ENCODE measurements at places on chromosomes 2 and 18.

DNA sequence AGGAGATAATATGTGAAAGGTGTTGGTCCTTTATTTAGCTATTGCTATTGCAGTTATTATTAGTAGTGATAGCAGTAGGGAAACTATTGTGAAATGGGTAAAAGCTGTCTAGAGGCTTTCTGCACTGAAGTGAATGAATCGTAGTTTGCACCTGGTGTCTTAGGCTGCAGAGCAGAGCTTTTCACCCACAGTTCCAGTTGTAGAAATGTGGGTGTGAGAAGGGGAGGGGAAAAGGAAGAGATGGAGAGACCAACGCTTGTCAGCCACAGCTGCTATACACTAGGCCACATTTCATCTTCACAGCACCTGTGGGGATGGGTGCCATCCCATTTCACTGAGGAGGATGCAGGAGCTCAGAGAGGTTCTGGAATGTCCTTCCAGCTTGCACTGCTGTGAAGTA, 50.0 kb downstream of the TRPM8 start:
- DNase-seq, result no peak

DNA sequence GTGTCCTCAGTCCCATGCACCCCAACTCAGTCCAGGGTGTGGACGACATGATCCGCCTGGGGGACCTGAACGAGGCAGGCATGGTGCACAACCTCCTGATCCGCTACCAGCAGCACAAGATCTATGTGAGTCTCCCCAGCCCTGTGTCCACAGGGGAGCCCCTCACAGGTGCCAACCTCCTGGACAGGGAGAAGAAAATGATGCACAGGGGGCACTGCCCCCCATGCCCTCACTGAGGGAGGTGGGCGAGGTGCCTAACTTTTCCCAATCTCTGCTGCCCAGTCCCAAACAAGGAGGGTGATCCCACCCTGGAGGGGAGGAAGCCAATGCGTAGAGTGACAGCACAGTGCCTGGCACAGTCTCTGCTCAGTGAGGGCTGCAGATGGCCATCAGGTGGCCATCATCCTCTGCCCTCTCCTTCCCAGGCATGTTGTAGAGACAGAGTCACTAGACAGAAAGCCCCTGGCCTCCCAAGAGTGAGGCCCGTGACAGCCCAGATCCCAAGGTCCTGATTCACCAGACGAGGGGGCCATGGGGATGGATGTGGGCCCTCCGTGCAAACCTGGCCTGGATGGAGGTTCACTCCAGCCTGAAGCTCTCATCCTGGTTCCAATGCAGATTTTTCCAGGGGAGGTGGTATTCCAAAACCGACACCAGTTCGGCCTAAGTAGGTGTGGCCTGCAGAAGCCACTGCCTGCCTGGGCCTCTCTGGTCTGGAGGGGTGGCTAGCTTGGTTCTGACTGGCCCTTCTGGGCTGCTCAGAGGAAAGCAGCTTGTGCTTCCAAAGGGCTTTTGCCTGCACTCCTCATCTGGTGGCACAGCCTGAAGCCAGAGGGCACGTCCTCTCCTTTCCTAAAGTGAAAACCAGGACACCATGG, 30.0 kb downstream of the MYO7B start:
- no peak for DNase-seq

- DNase-seq, result no peak
Observed at GRCh38 chr18:46337271-46337670, 233.1 kb downstream of the HAUS1 start.

DNA sequence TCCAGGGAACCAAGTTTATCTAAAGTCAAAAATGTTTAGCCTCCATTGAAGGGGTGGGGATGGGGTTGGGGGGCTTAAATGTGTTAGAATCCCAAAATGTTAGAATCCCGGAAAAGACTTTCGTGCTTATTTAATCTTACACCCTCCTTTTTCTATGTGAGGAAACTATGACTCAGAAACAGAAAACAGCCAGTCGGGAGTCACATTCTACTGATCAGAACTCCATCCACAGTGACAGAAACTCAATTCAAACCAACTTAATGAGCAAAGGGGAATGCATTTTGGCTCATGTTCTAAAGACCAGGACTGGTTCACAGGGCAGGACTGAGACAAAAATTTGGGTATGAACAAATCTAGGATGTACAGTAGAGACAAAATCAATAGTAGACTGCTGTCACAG, 31.9 kb upstream of the AFTPH start:
- DNase-seq, result no peak

DNA sequence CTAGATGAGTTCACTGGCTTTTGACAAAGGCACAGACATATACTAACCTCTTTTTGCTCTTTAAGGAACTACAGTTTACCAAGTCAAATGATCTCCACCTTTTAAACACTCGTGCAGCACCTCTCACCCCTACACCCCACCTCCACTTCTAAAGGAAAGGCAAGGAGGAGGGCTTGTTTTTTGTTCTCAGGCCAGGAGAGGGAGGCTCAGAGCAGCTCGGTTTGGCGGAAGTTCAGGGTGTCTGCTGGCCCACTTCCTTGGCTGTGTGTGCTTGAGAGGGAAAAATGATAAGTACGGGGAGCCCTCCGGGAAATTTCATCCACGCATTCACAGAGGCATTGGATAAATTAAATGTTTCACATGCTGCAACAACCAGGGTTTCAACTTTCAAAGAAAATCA, 667.9 kb downstream of the BCL11A start:
- no peak for DNase-seq

DNA sequence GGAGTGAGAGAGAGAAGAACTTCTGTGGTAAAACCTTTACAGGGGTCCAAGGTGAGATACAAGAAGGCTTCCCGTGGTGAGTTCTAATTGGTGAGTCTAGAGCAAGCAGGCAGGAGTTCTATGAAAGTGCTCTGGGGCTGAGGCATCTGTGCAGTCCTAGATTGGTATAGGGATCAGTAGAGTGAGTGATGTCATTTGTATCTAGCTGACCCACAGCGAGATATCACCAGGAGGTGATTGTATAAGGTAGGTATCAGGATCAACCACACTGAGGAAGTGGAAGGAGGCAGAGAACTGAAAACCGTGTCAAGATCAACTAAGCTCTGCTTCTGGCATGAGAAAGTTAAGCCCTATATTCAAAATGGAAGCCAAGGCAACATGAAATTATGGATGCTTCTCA, 1648.9 kb upstream of the TMEFF2 start:
- DNase-seq, result no peak

DNA sequence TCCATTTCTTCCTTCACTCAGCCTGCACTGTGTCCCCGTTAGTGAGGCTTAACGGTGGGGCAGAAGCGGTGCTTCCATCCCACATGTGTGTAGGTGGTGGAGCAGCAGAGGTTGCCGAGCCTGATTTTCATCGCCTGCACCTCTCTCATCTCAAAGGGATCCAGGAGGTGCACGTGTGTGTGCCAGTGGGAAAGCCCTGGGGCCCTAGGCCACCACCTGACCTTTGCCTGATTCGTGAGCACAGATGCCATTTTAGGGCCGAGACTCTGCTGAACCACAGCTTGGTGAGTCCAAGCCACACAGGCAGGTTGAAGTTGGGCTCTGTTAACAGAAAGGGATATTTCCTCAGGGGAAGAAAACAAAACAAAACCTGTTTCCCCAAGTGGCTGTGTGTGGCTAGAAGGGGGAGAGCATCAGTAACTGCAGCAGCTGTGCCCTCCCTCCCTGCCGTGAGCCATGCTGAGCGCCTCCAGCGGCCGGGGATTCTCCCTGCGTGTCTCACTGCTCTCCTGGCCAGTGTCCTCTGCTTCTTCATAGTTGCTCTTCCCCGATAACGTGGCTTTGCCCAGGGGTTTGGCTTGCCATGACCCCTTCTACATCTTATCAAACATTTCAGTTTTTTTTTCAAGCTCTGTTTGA, 81.5 kb downstream of the MAPRE2 start:
- DNase-seq, result no peak

DNA sequence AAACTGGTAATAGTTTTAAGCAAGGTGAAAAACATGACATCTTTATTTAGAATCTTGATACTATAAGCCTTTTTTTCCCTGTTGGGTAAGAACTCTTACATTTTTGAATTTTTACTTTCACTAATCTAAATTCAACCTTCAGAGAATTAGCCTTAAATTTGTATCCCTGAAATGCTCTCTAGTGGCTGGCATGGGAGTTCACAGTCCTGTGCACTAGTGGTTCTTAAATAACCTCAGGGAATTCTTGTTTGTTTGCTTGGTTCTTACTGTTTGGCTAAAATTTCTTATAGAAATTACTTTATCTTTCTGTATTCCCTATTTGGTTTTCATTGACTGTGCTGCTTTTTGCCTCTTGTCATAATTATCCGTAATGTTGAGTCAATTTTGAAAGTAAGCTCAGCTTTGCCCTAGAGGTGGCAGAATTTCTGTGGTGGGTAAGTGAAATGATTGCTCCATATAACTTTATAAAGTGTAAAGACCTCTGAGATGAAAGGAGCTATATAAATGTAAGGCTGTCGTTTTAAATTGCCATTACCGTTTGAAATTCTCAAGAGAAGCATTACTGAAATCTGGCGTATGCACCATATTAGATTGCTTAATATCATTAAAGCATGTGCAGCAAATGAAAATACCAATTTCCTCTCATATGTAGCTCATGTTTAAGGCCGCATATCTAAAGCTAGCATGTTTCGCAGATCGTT, 391.3 kb upstream of the FIGN start:
- no peak for DNase-seq

- DNase-seq, result no peak
Observed at GRCh38 chr2:3598197-3598910, 3.4 kb downstream of the COLEC11 start.

GRCh38 chr2:20524412-20525040, 77.7 kb downstream of the RHOB start:
- DNase-seq, result no peak

DNA sequence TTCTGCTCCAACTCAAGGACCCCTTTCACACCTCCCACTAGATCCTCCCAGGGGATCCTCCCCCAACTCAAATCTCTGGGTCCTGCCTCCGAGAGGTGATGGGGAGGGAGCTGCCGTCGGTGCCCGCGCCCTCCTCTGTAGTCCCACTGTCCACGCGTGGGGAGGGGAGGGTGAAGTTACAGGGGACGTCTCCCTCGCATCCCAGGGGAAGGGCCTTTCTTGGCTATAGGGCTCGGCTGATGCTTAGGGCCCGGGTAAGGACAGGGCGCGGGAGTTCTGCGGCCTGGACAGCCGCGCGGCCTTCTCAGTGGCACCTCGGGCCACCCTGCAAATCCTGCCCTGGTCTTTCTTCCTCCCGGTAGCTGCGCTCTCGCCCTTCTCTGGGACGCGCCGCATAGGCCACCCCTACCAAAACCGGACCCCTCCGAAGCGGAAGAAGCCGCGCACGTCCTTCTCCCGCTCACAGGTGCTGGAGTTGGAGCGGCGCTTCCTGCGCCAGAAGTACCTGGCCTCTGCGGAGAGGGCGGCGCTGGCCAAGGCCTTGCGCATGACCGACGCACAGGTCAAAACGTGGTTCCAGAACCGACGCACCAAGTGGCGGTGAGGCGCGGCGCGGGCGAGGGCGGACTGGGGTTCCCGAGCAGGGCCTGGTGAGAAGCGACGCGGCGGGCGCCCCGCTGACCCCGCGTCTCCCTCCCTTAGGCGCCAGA, 1.2 kb downstream of the TLX2 start:
- DNase-seq, result no peak

GRCh38 chr2:219706823-219707281, 79.4 kb downstream of the SLC4A3 start:
- no peak for DNase-seq

DNA sequence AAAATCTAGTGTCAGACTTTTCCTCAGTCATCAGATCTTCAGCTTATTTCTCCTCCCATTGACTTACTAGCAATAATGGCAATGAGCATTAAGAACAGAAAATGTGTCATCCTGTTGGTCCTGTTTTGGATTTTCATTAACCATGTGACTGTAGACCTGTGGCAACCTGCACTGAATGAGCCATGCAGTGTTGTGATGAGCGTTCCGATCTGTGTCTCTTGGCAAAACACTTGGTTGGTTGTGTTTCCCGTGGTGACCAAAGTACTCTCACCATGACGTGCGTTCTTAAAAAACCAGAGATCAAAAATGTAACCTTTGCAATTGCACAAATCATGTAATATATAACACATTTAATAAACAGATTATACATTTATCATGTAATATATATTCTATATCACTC, 138.6 kb downstream of the MAP3K20 start:
- DNase-seq, result no peak

DNA sequence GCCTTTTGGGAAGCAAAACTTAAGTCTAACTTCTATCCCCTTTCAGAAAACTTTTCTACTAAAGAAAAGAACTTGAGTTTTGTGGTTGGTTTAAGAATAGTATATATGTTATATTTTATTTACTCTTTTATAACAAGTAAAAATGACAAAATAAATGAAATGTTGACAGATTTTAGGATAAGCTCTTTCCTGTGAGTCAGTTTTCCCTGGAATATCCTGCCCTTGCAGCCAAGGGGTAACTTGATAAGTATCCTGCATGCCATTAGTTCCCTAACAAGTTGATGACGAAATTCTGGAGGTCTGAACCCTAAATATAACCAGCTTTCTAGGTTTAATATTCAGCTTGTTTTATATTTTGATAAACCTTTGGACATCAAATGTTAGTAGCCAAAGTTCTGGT, 7.3 kb upstream of the HTR2B start:
- DNase-seq, result no peak

- no peak for DNase-seq
Observed at GRCh38 chr18:27794181-27794926, 382.6 kb downstream of the CDH2 start.

DNA sequence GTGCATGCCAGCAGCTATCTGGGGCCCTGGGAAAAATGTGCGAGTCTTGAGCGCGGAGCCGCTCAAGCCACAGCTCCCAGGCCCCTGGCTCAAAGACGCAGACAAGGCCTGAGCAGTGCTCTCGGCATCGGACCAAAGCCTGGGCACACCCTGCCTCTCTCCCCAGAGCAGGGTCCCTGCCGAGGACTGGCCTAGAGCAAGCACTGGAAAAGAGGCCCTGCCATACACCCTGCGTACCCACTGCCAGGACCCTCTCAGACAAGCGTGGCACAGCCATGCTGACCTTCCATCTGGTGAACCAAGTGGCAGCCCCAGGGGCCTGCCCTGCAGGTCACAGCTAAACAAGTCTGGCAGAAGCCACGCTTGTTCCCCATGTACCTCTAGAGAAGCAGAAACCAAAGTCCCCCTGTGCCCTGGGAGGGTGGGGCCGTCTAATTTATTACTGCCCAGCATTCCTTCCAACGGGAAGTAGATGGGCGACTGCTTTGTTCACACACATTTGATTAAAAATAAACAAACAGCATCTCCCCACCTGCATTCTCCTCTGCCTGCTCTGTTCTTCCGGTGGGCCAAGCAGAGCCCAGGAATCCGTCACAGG, 14.0 kb downstream of the STK25 start:
- no peak for DNase-seq

DNA sequence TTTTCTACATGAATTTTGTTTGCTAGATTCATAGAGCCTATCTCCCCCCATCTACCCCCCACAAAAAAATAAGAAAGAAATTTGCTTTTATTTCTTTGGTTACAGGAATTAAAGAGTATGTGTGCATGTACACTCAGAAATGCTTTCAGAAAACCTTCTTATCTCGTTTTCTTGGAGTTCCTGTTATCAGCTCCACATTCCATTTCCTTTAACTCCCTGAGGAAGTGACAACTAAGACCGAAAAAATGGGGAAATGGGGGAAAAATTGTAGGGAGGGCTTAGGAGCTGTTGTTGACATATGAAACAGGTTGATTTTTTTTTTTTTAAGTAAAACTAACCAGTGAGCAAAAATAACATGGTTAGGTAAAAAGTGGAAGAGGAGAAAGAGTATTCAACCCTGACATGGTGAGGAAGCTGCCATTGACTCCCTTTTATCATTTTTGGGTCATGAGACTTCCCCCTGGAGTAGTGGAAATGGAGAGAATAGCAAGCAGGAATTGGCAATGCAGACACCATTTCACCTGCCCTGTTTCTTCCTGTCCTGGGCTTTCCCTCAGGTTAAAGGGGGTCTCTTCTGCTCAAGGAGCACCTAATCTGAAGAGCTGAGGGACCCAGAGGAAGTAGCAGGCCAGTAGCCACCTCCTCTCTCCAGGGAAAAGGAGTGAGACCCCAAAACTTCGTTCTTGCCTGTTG, 93.5 kb downstream of the OSBPL6 start:
- no peak for DNase-seq

All from activated naive CD4-positive, alpha-beta T cell (primary cell).